Hippocampal formation (tissue), 2 donors: ENCODE measurements at places on chromosomes 11 and 22.
A peak's percentile ranks its signal among the peaks of the same experiment; 100 is the strongest.

GRCh38 chr11:85652786-85653447, 5.2 kb downstream of the TMEM126A start:
- no peak for DNase-seq

GRCh38 chr11:67499808-67500483, 5.2 kb downstream of the PITPNM1 start:
- DNase-seq = no peak

GRCh38 chr11:73070653-73071052, 71.5 kb downstream of the FCHSD2 start:
- no peak for DNase-seq

GRCh38 chr11:19084661-19085315, 24.3 kb upstream of the MRGPRX2 start:
- DNase-seq = no peak

- no peak for DNase-seq
Measured at GRCh38 chr22:48004038-48004437, 1241.6 kb downstream of the TBC1D22A start.

GRCh38 chr11:61082062-61082870, 20.0 kb upstream of the CD5 start:
- no peak for DNase-seq

GRCh38 chr11:103541186-103541795, 432.1 kb downstream of the DYNC2H1 start:
- no peak for DNase-seq

DNA sequence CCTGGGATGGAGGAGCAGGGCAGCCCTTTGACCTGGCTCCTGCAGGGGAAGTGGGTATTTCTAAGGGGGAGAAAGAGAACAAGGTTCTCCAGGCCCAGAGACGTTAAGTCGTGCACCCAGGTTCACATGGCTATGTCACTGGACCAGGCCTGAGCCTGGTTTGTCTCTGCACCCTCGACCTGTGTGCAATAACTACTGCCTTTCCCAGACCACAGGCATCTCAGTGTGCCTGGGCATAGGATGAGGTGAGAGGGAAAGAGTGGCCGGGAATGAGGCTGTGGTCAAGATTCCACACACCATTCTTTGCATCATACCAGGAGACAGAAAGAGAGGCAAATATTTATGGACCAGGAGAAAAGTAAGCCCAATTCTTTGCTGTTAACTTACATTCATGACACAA, 66.8 kb downstream of the PRR5L start:
- no peak for DNase-seq

DNA sequence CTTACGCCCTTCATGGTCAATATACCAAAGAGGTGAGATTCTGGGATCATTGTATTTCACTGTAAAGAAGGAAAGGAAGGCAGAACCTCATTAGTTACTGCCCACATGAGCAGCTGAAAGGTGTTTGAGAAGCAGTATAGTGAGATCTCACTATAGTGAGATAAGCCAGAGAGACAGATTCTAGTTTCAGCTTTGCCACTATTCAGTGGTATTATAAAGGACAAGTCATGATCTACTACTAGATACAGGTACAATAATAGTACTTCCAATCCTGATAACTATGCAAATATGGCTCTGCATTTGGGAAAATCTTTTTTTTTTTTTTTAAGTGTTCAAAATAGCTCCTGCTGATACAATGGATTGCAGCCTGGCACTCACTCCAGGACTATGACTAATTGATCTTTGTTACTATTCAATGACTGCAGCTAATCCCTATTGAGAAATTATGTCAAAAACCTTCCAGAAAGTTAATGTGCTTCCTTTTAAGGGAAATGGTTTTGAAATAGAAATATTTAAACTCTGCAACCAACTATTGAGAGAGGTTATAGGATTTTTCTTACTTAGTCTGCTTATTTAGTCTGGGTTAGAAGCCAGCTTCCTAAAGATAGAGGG, 8.3 kb upstream of the DLAT start:
- no peak for DNase-seq

GRCh38 chr11:76131671-76132631, 74.4 kb downstream of the WNT11 start:
- no peak for DNase-seq

DNA sequence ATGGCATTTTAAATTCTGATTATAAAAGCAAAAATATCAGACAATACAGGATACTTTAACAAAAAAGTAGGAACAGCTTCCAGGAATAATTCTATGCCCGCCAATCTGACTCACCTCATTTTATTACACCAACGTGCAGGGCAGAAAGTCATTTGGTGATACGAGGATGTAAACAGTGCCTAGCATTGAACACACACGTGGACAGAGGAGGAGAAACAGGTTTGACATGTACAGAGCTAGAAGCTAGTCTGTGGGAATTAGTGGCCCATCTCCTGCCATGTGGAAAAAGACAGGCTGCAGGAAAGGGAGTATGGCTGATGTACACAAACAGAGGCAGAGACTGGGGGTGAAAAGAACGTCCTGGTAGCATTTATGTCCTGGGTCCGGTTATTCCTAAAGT, 9.0 kb upstream of the SPINDOC start:
- DNase-seq = no peak

DNA sequence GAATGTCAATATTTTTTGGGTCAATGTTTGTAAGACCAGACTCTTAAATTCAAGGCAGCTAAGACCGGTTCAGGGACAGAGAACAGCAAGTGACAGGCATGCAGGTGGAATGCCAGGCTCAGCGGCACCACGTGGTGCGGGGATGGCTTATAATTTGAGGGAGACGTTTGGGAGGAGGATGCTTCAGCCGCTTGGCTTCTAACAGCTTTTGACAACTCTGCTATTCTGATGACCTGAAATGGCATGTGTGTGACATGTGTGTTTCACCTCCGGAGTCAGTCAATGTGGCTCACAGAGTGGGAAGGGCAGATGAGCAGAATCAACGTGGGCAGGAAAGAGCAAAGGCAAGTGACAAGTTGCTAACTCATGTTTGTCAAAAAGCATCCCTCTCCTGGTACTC, 228.3 kb downstream of the KIRREL3 start:
- no peak for DNase-seq

GRCh38 chr11:112320668-112321067, 60.0 kb upstream of the PLET1 start:
- no peak for DNase-seq

- DNase-seq = no peak
Measured at GRCh38 chr11:111982019-111982464, 43.2 kb upstream of the DLAT start.

- DNase-seq = no peak
Measured at GRCh38 chr11:47499614-47500013, 50.7 kb upstream of the RAPSN start.

DNA sequence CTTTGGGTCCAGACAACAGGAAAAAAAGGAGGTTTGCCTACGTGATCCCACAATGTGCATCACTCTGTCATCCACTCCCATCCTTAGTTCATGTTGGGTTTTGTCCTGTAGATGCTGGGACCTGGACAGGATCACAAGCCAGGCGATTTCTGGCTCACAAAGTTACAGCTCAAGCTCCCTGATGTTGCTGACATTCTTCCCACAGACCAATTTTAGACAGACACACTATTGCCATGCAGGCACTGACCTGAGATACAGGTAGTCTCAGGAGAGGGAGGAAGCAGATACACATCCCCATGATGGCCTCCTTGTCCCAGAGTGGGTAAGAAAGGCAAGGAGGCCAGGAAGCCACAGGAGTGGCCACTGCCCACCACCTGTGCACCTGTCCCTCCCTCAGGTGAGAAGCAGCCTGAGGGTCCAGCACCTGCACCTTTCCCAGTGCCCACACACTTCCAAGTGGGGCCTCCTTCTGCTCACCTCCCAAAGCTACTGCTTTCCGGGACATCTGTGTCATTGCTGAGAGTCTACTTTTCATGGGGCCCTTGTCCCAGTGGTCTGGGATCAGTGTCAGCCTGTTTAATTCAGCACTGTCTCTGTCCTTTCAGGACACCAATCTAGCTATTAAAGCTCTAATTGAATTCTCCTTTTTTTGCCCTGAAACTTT, 52.0 kb upstream of the TOP3B start:
- DNase-seq = no peak

DNA sequence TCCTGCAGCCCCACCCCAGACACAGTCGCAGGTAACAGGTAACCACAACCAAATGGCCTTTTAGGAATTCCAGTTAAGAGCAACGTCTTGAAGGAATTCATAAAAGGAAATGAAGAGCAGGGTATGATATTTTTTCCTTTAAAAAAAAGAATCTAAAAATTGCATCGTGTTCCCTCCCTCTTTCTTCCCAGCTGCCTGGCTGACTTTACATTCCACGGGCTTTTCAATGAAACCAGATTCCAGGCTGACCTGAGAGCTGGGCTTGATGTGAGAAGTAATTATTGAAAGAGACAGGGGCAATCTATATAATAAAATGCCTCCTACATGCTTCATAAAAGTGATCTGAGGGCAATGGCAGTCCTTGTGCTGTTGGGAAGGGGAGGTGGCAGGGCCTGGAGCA, 57.3 kb upstream of the EIF3D start:
- no peak for DNase-seq

- no peak for DNase-seq
Measured at GRCh38 chr11:118530180-118530682, 761 bp upstream of the TMEM25 start.

GRCh38 chr22:41995211-41995610, 3.4 kb upstream of the WBP2NL start:
- DNase-seq = no peak

DNA sequence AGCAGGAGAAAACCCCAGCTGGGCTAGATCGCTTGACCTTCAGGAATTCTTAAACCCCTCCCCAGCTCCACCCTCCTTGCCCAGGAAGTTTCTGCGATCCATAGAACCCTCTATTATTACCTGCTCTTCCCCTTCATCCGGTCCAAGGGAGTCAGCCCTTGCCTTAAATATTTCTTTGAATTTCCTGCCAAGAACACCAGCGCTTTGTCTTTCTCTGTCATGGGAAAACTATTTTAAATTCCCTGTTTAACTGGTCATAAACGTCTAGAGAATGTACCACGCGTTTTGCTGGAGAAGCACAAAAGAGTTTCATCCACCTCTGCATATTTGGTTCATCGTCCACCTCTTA, 496 bp upstream of the TRAF6 start:
- no peak for DNase-seq

DNA sequence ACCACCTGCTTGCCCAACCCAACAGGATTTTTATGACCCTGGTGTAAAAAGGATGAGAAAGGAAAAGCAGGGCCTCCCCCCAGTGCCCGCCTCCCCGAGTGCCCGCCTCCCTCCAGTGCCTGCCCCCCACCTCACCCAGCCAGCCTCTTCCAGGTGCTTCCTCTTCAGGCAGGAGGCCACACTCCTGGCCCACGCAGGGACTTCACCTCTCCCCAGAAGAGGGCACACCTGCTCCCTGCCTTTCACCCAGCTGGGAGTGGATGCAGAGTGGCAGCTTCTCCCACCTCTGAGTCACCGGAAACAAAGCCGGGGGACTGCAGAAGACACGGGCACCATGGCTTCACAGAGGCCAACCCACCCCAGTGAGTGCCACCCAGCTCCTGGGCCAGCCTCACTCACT, 16.1 kb downstream of the CPT1A start:
- DNase-seq = no peak

DNA sequence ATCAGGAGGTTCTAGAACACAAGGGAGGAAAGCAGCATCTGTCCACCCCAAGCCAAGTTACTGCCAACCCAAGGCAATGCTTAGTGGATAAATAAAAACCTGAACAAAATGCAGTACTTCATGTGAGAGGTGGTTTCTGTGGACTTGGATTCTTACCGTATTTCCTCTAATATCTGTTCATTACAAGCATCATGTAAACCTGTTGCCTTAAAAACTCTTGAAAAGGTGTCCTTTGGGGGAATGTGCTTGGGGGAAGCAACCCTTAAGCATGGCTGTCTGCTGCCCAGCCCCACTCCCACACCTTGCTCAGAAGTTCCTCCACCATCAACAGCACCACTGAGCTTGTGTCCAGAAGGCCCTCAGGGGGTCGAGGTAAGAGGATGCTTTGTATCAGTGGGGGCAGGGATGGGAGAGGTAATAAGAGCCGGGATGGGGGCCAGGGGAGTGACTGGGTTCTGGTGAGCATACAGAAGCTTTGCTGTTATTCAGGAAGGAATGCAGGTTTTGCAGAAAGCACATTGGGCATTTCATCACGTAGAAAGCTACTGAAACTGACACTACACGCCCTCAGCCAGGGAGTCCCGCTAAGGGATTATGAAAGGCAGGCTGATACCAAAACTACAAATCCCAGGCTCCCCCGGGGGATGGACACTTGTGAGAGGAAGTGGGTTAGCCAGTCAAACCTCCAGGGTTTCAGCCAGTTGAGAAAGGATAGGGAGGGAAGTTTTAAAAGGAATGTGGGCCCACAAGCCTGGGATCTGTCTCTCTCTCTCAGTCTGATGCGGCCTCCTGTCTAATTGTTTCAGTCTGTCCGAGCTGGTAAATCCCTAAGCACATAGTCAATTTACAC, 52.0 kb downstream of the KCNJ1 start:
- no peak for DNase-seq

- DNase-seq = peak; percentile 63
Measured at GRCh38 chr11:17384002-17384511, 4.4 kb downstream of the KCNJ11 start.
